ENCODE measurements at places on chromosomes 1 and 21.

GRCh38 chr1:203480084-203480483 is 4.5 kb downstream of the PRELP start:
- DNase-seq: no peak

DNA sequence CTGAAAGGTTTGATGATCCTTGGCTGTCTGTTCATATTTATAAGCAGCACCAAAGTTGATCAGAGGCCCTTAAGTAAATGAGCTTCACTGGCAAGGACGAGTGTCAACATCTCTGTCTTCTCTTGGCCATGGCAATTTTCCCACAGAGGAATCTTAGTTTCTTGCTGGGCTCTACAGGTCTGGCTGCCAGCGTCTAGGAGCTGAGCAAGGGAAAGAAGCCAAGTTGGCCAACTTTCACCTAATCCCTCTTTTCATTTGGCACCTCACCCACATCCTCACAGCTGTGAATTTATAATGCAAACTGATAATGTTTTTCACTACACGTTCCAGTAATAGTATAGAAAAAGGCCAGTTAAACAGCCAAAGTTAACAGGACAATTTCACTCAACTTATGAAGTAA is 99.0 kb upstream of the LBR start:
- DNase-seq: no peak

- DNase-seq: no peak
These were observed 2.1 kb upstream of the EFNA1 start for GRCh38 chr1:155125511-155125945.

GRCh38 chr1:197913495-197914276 is 3.5 kb upstream of the LHX9 start:
- DNase-seq: no peak

- DNase-seq: no peak
These were observed 88.7 kb downstream of the ATP1A1 start for GRCh38 chr1:116461723-116462122.

DNA sequence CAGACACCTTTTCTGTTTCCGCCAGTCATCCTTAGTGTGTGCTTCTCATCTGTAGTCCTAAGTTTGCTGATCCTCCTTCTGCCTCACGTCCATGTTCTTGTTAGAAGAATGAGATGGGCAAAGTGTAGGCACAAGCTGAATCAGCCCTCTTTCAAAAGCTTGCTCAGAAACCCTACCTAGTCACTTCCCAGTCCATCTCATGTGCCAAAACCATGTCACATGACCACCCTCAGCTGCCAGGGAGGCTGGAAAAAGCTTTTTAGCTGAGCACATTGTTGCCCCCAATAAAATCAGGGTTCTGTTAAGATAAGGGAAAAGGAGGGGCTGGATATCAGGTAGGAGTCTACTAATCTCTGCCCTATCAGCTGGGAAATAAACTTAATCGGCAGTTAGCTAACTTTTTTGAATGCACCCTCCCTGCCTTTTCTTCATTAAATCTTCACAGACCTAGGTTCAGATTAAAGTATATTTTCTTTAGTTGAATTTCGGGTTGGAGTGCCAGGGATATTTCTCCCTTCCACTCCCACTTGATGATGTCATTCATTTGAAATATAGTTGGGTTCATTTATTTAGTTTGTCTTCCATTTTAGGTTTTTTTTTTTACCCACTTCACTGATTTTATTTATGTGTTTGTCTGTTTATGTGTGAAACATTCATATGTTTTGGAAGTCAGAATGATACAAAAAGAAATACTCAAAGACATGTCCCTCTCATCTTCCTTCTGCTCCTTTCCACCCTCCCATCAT is 129.2 kb downstream of the ROR1 start:
- DNase-seq: no peak

GRCh38 chr1:225908013-225908640 is 15.9 kb downstream of the PYCR2 start:
- no peak for DNase-seq

GRCh38 chr1:12450090-12450755 is 167.8 kb downstream of the DHRS3 start:
- no peak for DNase-seq

Data from stimulated activated CD4-positive, alpha-beta T cell treated with anti-CD3 and anti-CD28 coated beads, Interleukin-2, amount 100 ng/mL, for 24 hours (primary cell).